ENCODE measurements at places on chromosomes 12 and 14.

DNA sequence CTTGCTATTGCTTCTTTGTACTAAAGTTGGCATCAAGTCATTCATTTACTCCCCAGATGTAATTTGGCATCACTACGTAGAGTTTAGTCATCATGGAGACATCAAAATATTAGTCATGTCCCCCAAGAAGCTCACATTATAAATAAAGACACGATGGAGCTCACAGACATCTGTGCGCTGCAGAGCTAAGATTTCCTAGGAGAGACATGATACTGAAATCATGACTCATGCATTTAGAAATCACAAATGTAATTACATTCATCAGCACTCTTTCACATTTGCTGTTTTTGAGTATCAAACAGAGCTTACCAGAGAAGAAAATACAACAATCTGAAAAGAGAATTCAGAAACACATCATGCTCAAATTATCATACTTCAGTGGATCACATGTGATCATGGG, 169.8 kb downstream of the LRIG3 start:
- no peak for DNase-seq

DNA sequence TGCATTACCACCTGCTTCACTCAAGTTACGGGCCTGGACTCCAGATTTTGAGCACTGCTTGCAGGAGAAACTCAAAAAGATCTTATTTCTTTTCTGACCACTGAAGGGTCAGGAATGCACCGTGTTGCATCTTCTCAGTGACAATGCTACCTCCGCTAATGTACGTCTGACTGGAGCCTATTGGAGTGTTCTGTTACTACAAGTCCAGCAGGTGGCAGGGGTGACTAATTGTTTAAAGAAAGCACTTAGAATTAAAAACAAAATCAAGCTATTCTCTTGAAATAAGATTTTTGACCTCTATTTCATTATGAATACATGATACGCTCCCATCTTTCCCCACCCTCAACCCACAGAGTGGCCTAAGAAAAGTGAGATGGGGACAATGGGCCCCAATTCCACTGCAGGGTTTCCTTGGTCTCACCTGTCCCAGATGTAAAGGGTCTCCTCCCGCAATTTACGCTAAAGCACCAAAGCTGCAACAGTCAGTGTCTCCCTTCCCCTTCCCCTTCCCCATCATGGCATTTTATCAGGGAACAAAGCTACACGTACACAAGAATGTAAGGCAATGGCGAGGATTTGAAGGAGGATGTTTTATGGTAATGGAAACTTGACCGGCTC, 2.2 kb downstream of the TBPL2 start:
- no peak for DNase-seq

- no peak for DNase-seq
Measured at GRCh38 chr12:29945904-29946303, 162.2 kb upstream of the TMTC1 start.

GRCh38 chr12:104387190-104387589, 69.6 kb upstream of the CHST11 start:
- no peak for DNase-seq

GRCh38 chr14:22497671-22498093, 91.3 kb downstream of the DAD1 start:
- DNase-seq = no peak

- no peak for DNase-seq
Measured at GRCh38 chr14:90490720-90491050, 93.9 kb downstream of the CALM1 start.

DNA sequence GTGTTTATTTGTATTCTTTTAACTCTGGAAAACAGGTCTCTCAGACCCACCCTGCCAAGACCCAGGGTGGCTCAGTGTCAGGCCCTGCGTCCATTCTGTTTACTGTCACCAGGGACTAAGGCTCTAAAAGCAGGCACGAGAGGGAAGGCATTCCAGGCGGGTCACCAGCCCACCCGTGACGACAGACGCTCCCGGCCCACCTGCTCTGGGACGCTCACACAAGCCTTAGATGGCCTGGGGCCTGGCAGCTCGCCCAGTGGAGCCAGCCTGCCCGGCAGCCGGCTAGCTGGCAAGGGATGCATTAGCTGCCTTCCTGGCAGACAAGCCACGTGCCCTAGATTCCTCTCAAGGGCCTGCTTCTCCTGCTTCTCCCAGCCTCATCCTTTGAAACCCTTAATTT, 9.2 kb upstream of the NUAK1 start:
- DNase-seq = no peak

DNA sequence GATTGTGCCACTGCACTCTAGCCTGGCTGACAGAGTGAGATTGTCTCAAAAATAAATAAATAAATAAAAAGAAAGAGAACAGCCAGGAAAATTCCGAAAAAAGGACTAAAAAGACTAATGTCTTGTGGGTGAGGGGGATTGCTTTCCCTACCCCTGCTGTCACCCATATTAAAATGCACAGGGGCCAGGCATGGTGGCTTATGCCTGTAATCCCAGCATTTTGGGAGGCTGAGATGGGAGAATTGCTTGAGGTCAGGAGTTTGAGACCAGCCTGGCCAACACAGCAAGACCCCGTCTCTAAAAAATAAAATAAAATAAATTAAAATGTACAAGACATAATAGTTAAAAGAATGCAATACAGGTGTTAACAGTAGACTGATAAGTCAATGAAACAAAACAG, 6.1 kb downstream of the DHRS1 start:
- no peak for DNase-seq

GRCh38 chr14:54944737-54945391, 42.2 kb upstream of the GCH1 start:
- no peak for DNase-seq

DNA sequence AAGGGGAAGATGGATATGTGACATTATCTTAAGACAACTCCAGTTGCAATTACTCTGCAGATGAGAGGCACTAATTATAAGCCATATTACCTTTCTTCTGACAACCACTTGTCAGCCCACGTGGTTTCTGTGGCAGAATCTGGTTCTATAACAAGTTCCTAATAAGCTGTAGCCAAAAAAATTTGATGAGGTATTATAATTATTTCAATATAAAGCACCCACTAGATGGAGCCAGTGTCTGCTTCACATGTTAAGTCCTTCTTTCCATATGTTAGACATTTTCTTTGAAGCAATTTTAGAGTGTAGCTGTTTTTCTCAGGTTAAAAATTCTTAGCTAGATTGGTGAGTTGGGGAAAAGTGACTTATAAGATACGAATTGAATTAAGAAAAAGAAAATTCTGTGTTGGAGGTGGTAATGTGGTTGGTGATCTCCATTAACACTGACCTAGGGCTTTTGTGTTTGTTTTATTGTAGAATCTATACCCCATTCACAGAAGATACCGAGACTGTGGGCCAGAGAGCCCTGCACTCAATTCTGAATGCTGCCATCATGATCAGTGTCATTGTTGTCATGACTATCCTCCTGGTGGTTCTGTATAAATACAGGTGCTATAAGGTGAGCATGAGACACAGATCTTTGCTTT, 36.9 kb downstream of the PSEN1 start:
- DNase-seq = no peak

DNA sequence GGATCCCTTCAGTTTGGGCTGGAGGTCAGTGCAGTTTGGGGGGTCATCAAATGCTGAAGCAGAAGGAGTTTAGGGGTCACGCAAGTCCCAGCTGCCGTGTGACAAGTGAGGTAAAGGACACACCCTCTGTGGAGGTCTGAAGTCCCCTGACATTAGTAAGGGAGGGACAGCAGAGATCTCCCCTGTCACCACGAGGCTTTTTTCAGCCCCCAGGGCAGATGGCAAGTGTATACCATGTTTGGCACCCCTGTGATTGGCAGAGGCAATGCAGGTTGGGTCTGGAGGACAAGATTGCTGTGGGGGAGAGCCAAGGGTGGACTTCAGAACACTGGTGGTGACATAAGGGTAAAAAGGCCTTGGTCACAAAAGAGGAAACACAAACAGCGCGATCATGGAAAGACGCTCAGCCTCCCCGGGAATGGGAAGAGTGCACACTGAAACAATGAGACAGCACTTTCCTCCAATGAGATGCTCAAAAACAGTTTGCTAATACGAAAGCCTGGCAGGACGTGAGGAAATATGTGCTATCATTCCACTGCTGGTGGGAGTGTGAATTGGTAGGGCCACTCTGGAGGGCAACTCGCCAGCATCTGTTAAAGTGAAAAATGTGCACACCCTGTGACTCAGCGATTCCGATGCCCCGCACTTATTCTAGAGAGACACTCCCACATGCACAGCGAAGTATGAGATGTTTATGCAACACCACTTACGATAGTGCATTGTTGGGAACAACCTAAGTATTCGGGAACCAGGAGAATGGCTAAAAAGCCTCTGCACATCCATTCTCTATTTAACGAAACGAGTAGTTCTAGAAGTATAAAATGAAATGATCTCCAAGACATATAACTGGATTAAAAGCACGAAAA, 14.4 kb upstream of the CD27 start:
- DNase-seq = peak; percentile 57

GRCh38 chr12:113195598-113195997, 10.1 kb downstream of the RITA1 start:
- DNase-seq = no peak

- no peak for DNase-seq
Measured at GRCh38 chr12:119060847-119061796, 79.8 kb downstream of the SRRM4 start.

- DNase-seq = no peak
Measured at GRCh38 chr12:90260136-90260535, 551.5 kb upstream of the ATP2B1 start.

- no peak for DNase-seq
Measured at GRCh38 chr14:52046376-52046917, 22.4 kb downstream of the NID2 start.

- no peak for DNase-seq
Measured at GRCh38 chr12:636632-637031, 26.6 kb downstream of the NINJ2 start.

DNA sequence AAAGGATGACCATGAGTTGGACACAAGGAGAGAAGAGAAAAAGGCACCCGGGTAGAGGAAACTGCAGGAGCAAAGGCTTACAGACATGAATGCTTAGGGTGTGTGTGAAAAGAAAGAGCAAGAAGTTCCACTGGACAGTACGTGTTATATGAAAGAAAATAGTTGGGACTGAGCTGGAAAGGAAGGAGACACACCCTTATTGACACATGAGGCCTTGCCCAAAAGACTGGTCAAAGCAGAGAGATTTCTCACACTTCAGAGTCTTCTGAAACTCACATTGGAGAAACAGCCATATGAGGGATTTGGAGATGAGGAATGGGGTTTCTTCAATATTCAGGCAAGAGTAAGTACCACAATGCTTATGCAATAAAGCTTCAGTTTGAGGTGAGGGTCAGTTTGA, 56.0 kb downstream of the TTC9 start:
- DNase-seq = no peak

DNA sequence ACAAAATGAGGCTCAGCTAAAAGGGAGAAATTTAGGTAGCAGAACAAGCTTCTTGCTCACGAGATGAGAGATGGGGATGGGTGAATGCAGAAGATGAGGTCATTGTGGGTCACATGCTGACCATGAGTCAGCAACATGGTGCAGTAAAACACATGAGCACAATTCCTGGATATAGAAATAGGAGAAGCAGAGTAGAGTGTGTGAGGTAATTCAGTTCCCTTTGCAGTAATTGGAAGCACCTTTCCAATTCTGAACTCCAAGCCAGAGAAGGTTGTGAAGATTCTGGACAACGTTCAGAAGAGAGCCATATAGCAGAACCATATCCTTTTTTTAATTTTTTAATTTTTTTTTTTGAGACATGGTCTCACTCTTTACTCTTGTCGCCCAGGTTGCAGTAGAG, 62.0 kb upstream of the LMNTD1 start:
- DNase-seq = no peak

GRCh38 chr12:33587784-33588712, 148.4 kb upstream of the SYT10 start:
- no peak for DNase-seq

DNA sequence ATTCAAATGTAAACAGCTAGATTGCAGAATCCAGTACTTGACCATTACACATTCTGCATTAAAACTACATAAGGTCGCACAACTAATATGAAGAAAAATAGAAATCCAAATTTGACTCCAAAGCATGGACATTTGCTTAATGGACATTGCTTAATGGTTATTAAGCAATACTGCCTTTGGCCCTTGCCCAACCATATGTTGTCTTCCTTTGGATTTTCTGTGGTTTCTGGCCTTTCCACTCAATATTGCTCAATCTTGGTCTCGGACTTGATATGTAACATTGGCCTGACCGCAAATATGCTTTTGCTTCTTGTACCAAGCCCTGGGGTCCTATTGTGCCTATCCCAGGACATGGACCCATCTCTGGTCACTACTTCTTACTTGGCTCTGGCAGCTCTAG, 67.2 kb downstream of the PTPRR start:
- DNase-seq = no peak

DNA sequence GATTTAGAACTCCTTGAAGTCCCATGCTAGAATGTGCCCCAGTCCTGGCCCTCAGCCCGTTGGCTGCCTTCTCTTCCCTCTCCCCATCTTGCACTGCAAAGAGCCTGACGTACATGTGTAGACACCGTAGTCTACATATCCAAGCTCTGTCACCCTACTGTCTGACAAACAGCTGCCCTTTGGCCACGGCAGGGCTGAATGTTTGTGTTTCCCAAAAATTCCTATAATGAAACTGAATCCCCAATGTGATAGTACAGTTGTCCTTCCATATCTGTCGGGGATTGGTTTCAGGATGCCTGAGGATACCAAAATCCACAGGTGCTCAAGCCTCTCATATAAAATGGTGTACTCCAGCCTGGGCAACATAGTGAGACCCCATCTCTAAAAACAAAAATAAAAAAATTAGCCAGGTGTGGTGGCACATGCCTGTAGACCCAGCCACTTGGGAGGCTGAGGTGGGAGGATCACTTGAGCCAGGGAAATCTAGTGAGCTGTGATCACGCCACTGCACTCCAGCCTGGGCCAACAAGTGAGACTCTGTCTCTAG, 12.3 kb upstream of the TFCP2 start:
- DNase-seq = no peak

DNA sequence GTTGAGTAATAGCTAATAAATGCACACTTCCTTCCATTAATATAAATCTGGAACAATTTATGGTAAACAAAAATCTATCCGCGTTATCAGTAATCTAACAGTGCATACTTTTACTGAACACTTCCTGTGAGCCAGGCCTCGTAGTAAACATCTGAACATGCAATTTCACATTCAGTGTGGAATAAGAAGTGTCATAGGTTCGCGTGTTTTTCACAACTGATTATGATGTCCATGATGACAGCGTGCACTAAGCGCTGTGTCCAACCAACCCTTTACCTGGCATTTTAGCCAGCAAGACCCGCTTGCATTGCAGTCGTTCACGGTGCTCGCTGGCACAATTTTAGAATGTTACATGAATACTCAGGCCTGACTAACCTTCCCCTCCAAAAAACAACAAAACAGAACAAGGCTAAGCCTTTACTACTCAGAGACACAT, 2.1 kb downstream of the PNMA1 start:
- no peak for DNase-seq

- no peak for DNase-seq
Measured at GRCh38 chr14:61264010-61264571, 17.0 kb downstream of the TMEM30B start.

GRCh38 chr14:57417228-57417627, 26.8 kb downstream of the NAA30 start:
- DNase-seq = no peak

DNA sequence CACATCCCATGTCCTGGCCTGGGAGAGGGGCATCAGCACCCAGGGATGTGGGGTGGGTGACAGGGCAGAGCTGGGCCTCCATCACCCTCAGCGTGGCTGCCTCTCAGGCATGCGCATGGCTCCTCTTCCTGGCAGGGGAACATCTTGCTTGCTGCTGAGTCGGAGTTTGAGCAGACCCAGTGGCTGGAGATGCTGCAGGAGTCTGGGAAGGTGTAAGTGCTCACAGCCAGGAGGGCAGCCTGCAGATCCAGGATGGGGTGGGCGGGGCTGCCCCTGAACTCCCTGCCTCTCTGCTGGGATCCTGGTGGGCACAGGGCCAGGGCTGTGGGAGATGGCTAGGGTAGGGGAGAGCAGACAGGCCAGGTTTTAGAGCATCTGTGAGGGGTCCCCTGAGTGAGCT, 16.2 kb downstream of the PLEKHD1 start:
- no peak for DNase-seq
